Mesothelial cell of epicardium (in vitro differentiated cells): ENCODE measurements at places on chromosomes 2 and 18.

GRCh38 chr2:142974288-142975024, 97.0 kb downstream of the KYNU start:
- no peak for DNase-seq

GRCh38 chr18:77127769-77128671, 4.6 kb downstream of the MBP start:
- peak; percentile 24 for DNase-seq

DNA sequence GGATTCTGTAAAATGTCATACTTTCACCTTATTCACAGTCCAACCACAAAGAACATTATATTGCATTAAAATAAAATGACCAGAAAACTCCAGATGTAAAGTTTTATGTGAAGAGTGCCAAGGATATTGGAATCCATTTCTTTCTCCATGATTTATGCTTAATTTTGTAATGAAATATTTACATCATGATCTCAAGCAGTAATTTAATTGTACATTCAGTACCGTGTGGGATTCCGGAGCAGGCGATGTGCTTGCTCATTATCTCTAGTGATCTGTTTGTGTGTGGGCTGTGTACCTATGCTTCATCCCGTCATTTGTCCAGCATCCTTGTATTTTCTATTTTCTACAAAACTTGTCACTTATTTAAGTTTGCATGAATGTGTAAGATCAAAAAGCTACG, 415.9 kb upstream of the SLC8A1 start:
- DNase-seq = no peak

- DNase-seq = no peak
These were observed at the start of gene CHRND for GRCh38 chr2:232525791-232526371. TSS of gene CHRND (plus strand) at chr2:232526160. CDS start at chr2:232526216, 56 bp downstream.

GRCh38 chr2:96636551-96637171, 1.5 kb downstream of the KANSL3 start:
- DNase-seq = no peak

DNA sequence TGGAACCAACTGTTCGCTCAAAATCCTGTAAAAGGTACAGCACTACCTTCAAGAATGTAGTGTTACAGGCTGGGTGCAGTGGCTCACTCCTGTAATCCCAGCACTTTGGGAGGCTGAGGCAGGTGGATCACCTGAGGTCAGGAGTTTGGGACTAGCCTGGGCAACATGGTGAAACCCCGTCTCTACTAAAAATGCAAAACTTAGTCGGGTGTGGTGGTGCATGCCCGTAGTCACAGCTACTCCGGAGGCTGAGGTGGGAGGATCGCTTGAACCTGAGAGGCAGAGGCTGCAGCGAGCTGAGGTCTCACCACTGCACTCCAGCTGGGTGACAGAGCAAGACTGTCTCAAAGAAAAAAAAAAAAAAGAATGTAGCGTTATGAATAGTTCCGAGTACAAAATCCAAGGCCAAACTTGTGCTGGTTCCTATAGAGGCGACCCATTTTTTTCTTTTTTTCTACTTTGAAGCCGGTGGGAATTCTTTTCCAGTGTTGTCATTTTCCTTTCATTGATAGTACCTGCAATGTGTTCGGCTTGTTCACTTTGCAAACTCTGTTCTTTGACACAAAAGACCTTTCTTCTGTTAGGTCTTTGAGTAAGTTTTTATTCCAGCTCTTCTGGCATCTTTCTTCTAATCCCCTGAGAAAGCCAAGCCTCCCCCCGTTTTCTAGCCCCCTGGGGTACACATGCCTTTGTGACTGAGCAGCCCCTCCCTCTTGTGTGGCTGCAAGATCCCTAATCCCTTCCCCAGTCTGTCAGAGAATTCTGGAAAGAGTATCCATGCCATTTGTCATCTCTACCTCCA, 25.1 kb downstream of the INPP5D start:
- no peak for DNase-seq

GRCh38 chr2:188725746-188726360, 248.3 kb upstream of the COL3A1 start:
- no peak for DNase-seq
